Germinal center (tissue), 1 donor: ENCODE measurements at places on chromosomes 7 and 10.

DNA sequence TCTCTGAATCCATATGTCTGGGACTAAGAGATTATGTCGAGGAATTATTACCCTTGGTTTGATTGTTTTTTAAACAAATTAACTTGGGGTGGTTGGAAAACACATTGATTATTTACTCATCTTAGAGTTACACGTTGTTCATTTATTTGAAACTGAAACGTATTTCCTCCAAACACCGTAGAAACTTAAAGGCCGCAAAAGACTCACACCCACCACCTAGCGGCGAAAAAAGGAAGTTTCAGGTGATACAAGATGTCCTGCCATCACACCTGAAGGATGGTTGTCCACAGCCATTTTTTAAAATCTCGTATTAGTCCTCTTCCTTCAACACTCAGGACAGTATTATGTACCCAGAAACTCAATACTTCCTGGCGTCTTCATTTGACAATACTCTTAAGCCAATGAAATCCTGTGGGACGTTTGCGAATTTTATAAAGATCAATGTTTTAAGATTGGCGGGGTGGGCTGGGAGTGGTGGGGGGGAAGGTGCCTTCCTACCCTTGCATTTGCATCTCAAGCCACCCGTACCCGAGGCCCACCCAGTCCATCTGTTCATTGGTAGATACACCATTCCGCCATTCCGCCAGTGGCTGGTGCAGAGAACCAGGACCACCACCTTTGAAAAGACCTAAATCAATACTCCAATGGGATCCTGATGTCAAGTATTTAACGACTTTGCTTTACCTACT is 1.4 kb upstream of the LCOR start:
- peak; percentile 72 for DNase-seq

- DNase-seq = no peak
Measured at GRCh38 chr7:32158751-32159745, 88.8 kb upstream of the PDE1C start.

GRCh38 chr10:13973742-13974141 is 357.0 kb downstream of the FRMD4A start:
- no peak for DNase-seq

GRCh38 chr7:27095050-27095896 is 527 bp downstream of the HOXA1 start:
- peak; percentile 34 for DNase-seq

- DNase-seq = no peak
Measured at GRCh38 chr10:48418189-48418788, 111.8 kb downstream of the MAPK8 start.
